Stimulated activated CD8-positive, alpha-beta memory T cell treated with anti-CD3 and anti-CD28 coated beads, Interleukin-4, amount 100 ng/mL, for 1 hour (primary cell): ENCODE measurements at places on chromosomes 5 and 9.
A peak's percentile ranks its signal among the peaks of the same experiment; 100 is the strongest.

DNA sequence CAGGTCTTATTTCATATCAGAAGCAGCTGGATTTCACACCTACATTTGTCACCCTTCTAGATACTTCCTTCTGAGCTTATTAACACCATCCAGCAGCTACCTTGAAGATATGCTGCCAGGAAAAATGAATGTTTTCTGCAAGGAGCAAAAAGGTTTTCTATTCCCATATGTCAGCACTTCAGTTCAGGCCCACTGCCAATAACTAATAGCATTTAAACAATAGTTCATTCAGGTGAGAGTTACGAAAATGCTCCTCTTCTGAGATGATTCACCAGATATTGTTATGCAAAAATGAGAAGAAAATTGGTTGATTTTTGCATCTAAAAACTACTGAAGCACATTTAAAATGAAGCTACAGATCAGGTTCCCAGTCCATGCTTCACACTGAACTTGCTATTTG lies 56.4 kb upstream of the ISL1 start:
- DNase-seq = no peak

GRCh38 chr5:10056228-10056760 lies 193.4 kb downstream of the ATPSCKMT start:
- no peak for DNase-seq

GRCh38 chr9:77403239-77403638 lies 225.9 kb downstream of the VPS13A start:
- DNase-seq = no peak

DNA sequence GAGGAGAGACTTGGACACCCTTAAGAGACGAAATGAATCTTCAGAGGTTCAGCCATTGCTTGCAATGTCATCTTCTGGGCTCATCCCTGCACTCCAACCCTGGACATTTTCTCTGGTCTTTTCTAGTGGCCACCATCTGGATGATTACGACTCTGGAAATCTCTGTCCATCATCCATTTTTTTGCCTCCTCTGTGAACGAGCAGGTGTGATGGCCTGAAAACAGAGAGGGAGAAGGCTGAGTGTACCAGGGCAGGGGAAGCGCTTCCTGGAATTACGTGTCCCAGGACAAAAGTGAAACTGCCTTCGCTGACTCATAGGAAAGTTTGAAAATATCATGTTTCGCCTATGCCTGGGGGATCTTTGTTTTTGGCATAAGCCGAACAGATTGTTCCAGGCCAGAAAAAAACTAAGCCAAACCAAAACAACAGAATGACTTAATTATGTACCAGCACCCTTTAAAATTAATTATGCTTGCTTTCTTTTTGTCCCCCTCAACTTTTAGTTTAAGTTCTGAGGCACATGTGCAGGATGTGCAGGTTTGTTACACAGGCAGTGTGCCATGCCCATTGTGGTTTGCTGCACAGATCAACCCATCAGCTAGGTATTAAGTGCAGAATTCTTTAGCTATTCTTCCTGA lies 31.9 kb downstream of the ANKRD33B start:
- no peak for DNase-seq

DNA sequence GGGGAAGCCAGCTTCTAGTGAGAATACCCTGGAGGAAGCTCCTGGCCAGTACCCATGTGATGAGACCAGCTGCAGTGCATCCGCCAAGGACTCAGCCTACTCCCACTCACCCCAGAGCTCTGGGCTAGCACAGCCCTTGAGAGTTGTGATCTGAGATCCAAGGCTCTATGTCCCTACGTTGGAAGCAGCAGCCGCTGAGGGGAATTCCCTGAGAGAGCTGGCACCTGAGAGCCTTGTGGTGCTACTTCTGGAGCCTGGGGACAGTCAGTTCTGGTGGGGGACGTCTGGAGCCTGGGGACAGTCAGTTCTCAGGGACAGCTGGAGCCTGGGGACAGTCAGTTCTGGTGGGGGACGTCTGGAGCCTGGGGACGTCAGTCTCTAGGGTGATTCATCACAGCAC lies 39.2 kb downstream of the PDZD2 start:
- no peak for DNase-seq

DNA sequence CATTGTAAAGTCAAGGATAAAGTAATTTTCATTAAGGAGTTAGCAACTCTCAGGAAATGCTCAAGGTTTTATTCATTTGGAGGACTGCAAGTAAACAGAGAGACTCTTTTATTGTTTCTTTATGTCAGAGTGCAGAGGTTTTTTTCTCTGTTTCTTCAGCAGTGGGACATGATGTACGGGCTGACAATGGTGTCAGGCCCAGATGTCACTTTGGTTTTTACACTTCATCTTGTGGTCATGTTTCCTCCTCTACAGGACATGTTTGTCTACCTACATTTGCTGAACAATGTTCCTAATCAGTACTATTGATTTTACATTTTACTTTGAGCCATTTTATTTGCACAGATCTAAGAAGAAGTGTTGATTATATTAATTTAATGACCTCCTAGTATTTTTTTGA lies 72.8 kb upstream of the PARP8 start:
- DNase-seq = peak; percentile 11

DNA sequence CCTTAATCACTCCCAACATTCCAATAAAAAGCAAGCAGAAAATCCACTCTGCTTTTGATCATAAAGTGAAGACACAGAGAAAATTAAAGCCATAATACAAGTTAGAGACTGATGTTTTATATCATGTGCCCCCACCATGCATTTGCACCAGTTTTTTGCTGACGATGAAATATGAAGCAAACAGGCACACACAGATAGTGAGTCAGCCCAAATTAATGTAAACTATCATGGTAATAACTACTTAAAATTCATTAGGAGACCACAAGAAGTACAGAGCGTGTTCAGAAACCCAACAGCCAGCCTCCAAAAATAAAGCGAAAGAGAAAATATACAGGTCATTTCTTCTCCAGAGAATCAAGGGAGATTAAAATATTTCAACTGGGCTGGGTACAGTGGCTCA lies 46.4 kb upstream of the KDM4C start:
- no peak for DNase-seq

DNA sequence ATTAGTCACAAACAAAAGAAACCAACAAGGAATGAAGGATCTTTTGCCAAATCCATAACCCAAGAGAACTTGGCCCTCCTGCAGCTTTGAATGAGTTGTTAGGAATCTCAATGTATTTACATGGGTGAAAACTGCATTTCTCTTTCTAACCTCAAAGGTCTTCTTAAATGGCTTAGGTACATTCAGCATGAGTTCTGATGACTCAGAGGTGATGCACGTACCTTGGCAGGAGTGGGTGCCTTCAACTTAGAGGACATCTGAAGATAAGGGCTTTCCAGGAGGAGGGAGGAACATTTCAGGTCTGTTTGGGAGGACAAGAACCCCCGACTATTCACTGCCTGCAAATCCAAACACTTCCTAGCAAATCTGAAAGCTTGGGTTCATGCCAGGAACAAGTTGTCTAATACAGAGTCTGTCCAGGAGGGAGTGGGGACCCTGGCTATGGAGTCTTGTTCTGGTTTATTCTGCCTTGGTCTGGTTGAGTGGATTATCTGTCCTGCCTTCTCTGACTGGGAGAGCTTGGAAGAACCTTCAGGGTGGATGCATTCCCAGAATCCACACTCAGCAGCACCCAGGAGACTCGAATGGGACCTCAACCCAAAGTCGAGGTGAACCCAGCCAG lies 65.7 kb downstream of the IRX2 start:
- DNase-seq = no peak

DNA sequence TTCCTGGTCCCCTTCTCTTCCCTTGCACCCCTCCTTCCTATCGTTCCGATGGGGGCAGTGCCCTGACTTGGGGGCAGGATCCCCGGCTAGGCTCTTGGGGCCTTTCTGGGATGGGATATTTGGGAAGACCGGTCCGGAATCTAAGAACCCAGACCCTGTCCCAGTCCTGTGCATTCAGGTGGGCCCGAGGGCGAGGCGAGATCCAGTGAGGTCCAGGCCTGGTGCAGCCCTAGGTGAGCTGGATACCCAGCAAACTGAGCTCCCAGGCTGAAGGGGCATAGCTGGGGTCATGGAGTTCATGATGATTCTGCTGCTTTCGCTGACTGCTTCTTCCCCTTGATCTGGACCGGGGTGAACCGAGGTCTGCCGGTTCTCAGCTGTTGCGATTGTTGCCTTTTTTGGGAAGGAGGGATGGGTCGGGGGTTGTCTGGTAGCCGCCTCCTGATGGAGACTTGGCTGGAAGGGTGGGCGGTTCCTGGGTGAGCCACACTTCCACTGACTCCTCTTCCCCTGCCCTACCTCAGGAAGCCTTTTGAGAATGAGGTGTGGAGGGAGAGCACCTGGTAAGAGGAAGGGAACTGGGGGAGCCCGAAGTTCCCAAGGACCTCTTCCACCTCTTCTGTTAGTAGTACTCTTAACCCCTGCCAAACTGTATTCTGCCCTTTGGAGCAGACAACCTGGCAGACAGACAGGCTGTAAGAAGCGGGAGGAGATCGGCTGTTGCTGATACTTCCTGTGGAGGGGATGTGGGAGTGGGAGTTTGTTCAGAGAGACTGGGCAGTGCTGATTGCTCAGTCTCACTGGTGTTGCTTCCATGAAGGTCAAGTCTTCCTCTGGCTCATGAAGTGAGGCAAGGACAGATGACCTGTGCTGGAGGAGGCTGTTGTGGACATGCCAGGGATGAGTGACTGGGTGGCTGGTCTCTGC lies 1.0 kb downstream of the LRRC8A start:
- DNase-seq = no peak

- DNase-seq = no peak
Measured at GRCh38 chr5:154115291-154115690, 75.2 kb upstream of the GALNT10 start.

DNA sequence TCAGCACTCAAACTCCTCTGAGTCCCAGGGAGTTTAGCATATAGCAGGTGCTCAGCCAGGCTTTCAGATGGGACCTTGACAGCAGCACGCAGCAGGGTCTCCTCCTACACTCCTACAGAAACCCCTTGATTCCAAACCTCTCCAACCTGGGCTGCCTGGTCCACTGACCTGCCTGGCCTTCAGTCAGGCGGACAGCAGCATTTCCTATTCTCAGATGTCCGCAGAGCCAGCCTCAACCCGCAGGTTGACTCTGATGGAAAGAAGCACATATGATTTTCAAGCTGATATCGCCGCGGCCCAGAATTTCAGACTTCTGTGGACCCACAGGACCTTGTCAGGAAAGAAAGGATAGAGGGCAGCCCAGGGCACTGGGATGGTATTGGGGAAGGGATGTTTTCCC lies 5.3 kb upstream of the SLC25A48 start:
- no peak for DNase-seq

DNA sequence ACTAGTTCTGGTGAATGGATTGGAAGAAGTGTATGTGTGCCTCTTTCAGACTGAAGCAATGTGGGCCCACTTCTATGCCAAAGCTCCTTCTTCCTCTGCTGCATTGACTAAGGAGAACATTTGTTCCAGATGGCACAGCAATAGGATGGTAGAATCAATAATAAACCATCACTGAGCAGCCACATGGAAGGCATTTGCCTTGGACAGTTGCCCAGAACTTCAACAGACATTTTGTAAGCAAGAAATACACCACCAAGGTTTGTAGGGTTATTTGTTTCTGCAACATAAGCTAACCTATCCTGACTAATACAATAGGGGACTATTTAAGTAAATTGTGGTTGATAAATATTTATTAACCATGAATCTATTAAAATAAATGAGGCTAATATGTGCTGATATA lies 37.7 kb upstream of the CSNK1G3 start:
- no peak for DNase-seq

- no peak for DNase-seq
Measured at GRCh38 chr5:142680605-142681259, 5.2 kb downstream of the FGF1 start.

DNA sequence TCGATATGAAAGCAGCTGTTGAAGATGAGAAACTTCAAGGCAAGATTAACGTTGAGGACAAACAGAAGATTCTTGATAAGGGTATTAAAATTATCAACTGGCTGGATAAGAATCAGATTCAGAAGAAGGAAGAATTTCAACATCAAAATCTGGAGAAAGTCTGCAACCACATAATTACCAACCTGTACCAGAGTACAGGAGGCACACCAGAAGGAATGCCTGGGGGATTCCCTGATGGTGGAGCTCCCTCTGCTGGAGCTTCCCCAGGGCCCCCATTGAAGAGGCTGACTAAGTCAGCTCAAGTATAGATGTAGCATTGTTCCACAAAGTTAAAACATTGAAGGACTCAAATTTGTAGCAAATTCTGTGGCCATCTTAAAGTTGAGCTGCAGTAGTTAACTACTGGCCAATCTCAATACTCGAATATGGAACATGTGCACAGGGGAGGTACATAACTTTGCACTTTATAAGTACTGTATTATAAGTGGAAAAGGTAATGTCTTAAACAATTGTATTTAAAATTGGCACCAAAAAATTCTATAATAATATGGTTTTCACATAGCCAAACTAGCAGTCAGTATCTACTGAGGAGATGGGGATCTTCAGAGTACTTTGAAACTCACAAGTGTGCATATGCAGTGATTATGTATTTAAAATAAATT lies 237.5 kb downstream of the CHSY3 start:
- DNase-seq = no peak

DNA sequence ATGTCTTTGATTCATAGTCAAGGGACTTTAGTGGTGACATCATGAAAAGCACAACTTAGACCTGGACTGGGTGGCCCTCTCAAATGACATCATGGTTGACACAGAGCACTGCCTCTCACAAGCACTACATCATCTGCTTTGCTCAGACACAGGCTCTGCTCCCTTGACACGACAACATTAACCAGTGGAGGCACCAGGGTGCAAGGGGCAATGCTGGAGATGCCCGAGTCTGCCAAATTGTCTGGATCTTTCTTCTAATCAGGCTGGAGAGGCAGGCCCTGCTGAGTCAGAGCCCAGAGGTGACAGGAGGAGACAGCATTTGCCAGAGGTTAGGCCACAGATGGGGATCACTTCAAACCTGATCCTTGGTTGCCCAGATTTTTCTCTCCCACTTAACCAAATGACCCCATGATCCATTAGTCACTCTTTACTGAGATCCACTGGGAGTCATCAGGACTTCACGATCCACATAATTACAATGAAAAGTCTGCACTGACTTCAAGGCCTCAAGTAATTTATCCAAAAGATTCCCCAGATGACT lies 174.4 kb downstream of the SLIT3 start:
- DNase-seq = no peak

GRCh38 chr9:36929350-36929675 lies 104.8 kb downstream of the PAX5 start:
- DNase-seq = no peak

- no peak for DNase-seq
Measured at GRCh38 chr5:41009232-41009631, 61.9 kb downstream of the MROH2B start.

- DNase-seq = no peak
Measured at GRCh38 chr5:56077796-56078233, 83.1 kb upstream of the IL6ST start.

- no peak for DNase-seq
Measured at GRCh38 chr9:95080961-95081647, 236.4 kb downstream of the FANCC start.

- no peak for DNase-seq
Measured at GRCh38 chr9:20662156-20662555, 21.9 kb upstream of the FOCAD start.

- DNase-seq = no peak
Measured at GRCh38 chr5:127385936-127386335, 95.3 kb downstream of the MEGF10 start.

DNA sequence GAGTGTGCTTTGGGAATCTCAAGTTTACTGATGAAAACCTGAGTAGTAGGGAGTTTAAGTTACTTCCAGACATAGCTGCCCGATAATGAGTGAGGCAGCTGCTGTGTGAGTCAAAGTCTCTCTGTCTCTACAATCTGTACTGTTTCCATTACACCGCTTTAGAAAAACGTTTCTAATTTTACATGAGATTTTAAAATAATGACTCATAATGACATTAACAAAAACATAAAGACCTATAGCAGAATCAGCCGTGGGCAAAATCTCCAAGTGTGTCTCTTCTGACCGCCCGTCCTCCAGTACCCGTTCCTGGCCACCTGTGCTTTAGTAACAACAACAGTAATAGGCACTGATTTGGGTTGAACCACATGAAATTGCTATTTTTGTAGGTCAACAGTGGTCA lies 69.6 kb upstream of the PRRC1 start:
- DNase-seq = no peak
